ENCODE measurements at places on chromosomes 3 and 15.
A peak's percentile ranks its signal among the peaks of the same experiment; 100 is the strongest.

- DNase-seq, result no peak
Observed at GRCh38 chr3:173688216-173688842, 290.8 kb downstream of the NLGN1 start.

- no peak for DNase-seq
Observed at GRCh38 chr15:98164571-98164970, 204.1 kb downstream of the ARRDC4 start.

- DNase-seq, result peak; percentile 51
Observed at GRCh38 chr15:70259028-70259424, 161.3 kb upstream of the TLE3 start.

GRCh38 chr3:8110966-8111798 lies 390.4 kb upstream of the LMCD1 start:
- DNase-seq, result peak; percentile 48

DNA sequence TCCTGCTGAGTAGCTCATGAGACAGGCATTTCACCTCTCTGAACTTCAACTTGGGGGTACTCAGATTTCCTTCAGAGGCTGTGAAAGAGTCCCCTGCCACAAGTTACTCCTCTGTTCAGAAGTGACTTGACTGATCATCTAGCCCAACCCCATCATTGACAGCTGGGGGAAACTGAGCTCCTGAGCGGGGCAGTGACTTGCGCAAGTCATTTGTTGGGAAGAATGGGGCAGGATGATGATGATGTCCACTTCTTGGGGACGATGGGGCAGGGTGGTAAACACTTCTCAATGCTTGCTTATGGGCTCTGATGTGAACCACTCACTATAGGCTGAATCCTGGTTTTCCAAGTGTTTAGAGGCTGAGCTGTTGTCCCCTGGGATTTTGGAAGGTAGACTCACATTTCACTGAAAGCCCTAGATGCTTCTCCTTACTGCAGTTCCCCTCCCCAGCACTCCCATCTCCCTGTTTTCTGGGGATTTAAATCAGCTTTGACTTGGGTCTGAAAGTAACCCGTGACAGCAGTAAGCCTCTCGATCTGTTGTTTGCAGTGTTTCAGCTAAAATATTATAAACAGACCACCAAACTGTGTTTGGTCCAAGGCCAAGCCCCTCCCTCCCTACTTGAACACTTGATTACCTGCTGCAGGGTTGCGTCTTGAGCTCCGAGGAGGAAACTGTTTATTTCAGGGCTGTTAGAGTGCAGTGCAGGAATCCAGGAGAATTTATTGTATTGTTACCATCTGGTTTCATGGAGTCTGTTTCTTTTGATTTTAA lies 25.1 kb downstream of the SMAD3 start:
- no peak for DNase-seq

DNA sequence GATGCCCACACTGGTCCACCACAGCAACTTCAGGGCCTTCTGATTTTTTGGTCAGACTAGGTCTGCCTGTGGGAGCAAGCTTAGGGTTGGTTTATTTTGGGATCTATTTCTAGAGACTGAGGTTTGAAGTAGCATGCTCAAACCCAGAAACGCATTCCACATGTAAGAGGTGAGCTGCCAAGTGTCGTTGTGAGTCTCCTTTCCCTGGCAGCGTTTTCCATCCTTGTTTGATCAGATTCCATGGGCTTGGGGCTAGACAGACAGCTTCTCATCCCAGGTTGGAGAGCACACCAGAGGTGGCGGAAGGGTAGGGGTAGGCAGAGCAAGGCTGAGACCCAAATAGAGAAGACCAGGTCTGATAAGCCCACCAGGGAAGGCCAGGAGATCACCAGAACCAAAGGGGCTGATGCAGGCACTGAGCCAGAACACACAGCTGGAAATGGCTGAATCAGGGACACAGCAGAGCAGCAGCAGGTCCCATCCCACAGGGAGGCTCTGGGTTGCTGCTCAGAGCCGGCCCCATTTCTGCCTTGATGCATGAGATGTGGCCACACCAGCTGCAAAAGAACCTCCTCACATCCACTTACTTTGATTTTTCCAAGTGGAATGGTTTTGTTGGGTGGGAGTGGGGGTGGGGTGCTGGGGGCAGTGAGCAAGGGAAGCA lies 186.8 kb downstream of the THSD4 start:
- DNase-seq, result no peak

GRCh38 chr15:28955160-28955992 lies 69.6 kb downstream of the APBA2 start:
- DNase-seq, result no peak

GRCh38 chr3:89372456-89372855 lies 265.0 kb downstream of the EPHA3 start:
- no peak for DNase-seq

DNA sequence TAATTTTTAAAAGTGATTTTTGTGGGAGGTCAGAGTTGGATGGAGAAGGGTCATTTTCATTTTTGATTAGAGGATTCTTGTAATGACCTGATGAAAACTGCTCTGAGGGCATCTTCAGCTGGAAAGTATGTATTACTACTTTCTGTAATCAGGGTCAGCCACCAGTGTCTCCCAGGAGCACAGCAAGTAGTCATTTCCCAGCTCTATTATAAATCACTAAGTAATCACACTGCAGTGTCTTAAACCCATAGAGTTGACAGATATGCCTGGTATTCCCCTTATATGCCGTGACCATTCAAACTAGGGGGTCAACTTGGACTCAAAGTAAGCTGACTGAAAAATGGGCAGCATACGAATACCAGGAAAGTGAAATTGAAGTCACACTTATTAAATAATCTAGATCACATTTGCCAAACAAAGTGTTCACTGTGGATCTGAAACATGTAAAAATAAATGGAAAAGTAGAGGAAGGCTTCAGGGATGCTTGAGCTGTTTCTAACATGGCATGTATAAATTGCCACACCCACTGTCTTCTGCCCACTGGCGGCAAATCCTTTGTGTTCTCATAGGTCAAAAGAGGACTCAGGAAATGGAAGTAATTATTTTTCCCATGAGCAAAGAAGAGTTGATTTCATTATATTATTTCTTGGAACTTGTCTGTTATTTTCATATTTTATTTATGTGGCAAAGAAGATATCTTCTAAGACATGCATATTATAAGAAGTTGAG lies 105.7 kb downstream of the MBNL1 start:
- no peak for DNase-seq

GRCh38 chr3:45567730-45568172 lies 26.8 kb upstream of the LIMD1 start:
- DNase-seq, result peak; percentile 10

- DNase-seq, result no peak
Observed at GRCh38 chr3:10353160-10353559, 32.2 kb upstream of the SEC13 start.

DNA sequence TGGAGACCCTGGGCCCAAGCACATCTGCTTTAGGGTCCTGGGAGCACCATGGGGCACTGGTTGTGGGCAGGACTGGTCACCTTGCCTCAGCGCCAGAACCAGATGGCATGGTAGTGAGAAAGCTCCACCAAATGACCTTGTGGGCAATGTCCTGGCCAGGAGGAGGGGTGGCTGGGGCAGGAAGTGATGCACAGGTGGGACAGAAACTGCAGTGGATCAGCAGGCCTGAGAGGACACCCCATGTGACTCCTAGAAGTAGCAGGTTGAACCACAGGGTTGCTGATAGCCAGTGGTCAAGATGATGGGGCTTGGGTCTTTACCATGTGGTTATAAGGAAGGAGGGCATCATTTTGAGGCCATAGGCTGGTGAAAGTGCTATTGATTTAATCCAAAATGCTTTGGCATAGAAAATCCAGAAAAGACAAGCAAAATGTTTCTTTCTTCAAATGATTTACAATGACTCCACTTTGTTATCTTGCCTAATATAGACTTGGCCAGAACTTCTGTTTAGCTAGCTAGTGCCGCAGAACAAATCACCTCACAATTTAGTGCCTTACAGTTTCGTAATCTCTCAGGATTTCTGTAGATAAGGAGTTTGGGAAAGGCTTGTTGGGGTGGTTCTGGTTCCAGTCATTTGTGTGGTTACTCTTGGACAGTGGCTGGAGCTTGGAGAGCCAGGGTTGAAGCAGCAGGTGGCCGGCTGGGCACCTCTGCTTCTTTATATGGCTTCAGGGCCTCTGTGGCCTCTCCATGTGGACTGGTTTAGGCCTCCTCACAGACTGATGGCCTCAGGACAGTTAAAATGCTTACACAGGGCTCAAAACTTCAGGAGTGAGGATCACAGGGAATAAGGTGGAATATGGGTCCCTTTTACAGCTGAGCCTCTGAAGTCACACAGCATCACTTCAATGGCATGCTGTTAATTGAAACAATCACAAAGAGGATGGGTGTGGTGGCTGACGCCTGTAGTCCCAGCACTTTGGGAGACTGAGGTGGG lies 27.5 kb downstream of the TMEM158 start:
- DNase-seq, result no peak

GRCh38 chr3:158093526-158093925 lies 12.7 kb downstream of the SHOX2 start:
- DNase-seq, result no peak

DNA sequence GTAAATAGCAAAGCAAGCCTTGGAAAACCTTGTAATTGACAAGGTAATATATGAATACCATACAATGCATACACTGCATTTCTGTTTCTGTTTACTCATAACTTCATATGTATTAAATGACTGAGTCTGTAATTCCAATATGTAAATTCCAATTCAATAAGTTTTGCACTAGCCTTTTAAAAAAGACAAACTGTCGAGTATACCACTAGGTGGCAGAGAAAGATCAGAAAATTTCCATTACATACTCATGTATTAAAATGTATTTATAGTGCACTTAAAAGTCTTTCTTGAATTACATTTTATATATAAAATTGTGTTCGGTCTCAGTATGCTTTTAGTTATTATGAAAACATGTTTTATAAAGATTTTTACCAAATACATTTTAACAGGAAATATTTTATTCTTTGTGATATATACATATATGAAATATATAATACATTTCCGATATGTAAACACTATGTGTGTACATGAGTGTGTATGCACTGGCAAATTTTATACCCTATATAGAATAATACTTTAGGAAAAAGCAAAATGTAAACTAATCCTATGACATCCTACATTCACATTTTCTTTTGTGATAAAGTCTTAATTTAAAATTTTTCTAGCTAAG lies 216.8 kb downstream of the VGLL3 start:
- DNase-seq, result no peak

- DNase-seq, result no peak
Observed at GRCh38 chr3:24589513-24589851, 94.8 kb upstream of the THRB start.

DNA sequence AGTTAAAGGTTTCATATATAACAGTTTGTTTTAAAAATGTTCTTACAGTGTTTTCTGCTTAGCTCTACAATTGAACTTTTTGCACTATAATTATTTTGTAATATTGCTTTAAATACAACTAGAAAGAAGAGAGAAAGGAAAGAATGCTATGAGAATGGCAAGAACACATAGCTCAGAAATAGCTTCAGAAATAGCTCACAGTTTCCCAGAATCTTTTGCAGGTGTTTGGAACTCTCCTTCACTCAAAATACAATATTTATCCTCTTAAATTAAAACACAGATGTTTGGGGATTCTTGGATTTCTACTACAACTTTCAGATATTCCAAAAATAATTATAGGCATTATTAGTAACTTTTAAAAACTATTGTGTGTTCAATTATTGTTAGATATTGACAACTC lies 658.0 kb upstream of the DPPA4 start:
- no peak for DNase-seq

DNA sequence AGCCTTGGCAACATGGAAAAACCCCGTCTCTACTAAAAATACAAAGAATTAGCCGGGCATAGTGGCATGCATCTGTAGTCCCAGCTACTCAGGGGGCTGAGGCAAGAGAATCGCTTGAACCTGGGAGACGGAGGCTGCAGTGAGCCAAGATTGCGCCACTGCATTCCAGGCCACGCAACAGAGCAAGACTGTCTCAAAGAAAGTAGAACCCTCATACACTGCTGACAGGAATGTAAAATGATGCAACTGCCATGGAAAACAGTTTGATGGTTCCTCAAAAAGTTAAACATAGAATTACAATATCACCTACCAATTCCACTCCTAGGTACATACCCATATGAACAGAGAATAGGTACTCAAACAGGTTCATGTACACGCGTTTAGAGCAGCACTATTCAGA lies 158.9 kb downstream of the TBC1D5 start:
- no peak for DNase-seq

GRCh38 chr3:3053974-3054373 lies 56.2 kb downstream of the IL5RA start:
- DNase-seq, result no peak

DNA sequence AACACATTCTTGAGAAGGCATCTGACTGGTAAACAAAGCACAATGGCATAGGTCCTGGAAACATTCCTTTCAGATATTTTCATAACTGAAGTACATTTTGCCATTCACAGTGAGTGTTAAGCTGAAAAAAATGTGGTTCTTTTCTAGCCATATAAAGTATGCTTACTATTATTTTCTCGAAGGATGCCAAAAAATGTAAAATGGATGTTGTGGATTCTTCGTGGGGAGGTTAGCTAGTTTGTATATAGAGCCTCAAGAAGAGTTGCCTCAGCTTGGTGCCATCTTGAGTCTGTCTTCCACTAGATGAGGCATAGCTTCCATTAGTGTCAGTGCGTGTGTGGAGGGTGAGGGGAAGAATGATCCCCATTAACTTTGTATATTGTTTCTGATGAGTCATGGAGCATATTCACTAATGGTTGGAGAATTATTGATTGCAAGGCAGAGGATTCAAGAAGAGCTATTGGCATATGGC lies 4.1 kb downstream of the MBNL1 start:
- DNase-seq, result peak; percentile 38

DNA sequence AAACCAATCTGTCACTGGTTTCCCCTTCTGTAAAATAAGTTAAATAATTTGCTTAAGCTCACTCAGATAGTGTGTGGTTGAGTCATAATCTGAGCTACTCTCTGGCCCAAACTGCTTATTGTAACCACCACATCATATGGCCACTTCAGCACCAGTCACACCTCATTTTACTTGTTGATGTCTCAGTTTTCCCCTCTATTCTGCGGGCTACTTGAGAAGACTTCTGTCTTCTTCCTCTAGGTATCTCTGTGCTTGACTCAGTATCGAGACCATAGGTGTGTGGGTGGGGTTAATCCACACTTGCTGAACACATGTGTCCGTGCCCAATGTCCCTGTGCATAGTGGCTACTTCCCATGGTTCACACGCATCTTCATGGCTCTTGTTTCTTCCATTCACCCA lies 32.9 kb downstream of the CRYGS start:
- no peak for DNase-seq

DNA sequence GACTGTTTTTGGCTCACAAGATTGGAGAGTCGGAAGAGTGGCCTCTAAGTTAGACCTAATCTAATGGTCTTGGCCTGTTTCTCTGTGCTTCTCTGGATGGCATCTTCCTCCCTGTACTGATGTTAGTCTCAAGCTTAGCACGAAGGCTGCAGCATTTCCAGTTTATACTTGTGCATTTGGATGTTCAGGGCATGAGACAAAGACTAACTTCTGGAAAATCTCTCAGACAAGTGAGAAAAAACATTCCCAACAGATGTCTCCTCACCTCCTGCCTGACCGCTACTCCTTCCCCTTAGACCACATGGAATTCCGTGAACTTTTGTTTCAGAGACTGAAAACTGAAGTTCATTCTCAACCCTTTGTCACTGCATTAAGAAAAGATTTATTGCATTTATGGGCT lies 410.8 kb upstream of the MCTP2 start:
- no peak for DNase-seq

GRCh38 chr3:110226645-110227044 lies 845.0 kb upstream of the NECTIN3 start:
- no peak for DNase-seq
